Stimulated activated CD8-positive, alpha-beta memory T cell treated with anti-CD3 and anti-CD28 coated beads, Interleukin-7, amount 100 ng/mL, for 4 hours (primary cell): ENCODE measurements at places on chromosomes 2 and 18.

GRCh38 chr2:43482961-43483360 is 112.9 kb downstream of the THADA start:
- DNase-seq: no peak

GRCh38 chr2:230170532-230170931 is 49.3 kb downstream of the SP110 start:
- DNase-seq: no peak

DNA sequence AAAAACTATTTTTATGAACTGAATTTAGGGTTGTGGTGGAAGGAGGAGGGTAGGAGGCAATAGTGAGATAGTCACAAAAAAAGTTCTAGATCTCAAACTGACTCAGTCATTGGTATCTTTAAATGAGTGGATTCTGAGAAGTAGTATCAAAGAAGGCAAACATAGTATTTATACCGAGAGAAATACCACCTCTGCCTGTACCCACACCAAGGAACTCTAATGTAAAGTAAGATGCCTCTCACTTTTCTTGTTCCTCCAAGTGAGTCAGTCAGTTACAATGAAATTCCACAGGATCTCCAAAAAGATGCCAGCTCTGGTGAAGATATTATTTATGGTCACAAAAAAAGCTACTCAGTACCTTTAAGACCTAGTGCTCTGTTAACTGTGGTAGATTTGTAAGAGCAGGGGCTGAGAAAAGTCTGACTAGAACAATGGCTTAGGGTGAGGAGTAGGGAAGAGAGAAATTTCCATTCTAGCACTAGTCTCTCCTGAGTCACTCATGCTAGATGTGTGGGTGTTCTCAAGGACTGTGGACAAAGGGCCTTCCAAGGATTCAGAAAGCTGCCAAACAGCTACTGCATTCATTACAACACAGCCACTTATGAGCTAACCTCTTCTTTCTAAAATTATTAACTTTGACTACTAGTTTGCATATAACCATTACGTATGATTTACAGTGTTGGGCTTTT is 36.3 kb downstream of the YWHAQ start:
- DNase-seq: no peak

GRCh38 chr2:19837235-19837766 is 64.5 kb downstream of the TTC32 start:
- no peak for DNase-seq

DNA sequence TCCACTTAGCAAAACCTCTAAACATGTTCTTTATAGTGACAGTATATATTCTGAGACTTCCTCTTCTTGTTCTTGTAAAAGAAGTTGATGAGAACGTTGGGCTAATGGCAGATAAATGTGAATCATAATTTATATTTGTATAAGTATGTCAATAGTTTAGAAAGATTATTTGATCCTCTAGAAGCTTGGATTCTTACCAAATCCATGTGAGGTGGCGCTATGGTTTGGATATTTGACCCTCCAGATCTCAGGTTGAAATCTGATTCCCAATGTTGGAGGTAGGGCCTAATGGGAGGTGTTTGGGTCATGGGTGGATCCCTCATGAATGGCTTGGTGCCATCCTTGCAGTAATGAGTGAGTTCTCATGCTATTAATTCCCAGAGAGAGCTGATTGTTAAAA is 29.8 kb upstream of the SCN1A start:
- DNase-seq: no peak
